ENCODE measurements at places on chromosomes 4 and X.
A peak's percentile ranks its signal among the peaks of the same experiment; 100 is the strongest.

DNA sequence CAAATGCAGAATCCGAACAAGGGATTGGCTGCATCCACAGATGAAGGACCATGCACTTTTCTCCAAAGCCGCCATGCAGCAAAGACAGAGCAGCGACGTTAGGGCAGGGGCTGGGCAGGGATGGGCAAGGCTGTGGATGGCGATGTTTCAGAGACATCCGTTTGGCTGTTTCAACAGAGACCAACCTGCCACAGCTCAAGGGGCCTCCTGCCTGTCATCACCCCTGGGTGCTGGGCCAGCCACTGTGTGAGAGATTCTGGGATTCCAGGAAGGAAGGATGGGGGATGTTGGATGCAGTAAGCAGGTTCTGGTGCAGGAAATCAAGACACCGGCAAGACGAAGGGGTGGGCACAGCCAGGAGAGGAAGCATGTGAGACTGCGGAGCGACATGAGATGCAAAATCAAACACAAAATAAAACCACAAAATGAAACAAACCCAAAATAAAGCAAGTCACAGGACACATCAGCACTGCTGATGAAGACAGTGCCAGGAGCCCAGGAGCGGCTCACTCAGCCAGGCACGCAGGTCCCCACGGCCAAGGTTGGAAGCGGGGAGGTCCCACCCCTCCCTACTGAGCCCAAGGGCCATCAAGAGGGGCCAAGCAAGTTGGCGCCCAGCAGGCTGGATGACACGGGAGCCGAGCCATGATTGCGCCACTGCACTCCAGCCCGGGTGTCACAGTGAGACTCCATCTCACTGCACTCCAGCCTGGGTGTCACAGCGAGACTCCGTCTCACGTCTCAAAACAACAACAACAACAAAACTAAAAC lies 68.1 kb downstream of the FAM53A start:
- DNase-seq: no peak

- DNase-seq: no peak
Measured at GRCh38 chr4:61741327-61742096, 541.4 kb downstream of the ADGRL3 start.

- DNase-seq: no peak
Measured at GRCh38 chr4:6499238-6499600, 26.8 kb upstream of the PPP2R2C start.

DNA sequence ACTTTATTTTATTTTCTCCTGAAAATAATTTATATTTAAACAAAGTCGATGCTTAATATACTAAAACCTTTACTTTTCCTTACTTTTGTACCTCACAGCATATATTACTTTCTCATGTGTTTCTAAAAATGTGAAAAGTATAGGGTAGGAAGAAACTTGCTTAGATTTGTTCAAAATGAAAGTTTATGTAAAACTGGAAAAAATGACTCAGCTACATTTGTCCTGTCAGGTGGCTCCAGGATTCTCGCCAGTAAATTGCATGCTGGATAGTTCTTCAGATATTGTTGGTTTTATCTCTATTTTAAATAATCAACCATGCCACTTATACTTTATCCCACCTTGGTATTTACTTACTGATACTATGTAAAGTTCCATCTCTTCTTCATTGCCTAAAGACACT lies 159.2 kb upstream of the NDST4 start:
- DNase-seq: no peak

DNA sequence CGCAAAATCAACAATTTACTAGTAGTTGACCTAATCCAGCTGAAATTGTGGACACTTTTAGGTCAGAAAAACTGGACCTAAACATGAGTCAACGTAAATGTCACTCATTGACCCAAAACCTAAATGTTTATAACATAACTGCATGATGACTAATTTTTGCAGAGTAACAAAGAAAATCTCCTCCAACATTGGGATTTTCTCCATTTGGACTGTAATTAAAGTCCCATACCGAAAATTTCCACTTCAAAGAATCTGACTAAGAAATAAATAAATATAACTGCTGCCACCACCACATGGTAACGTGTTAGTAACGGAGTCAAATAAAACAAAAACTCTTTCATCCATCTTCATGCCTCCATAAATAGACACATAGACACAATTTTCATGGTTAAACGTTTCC lies 1.9 kb downstream of the ADGRA3 start:
- DNase-seq: peak; percentile 55
